Tongue (tissue), 3 donors: ENCODE measurements at places on chromosomes 2 and 18.

GRCh38 chr2:160491911-160492371 is 1.7 kb downstream of the RBMS1 start:
- peak; percentile 47 for DNase-seq

- no peak for DNase-seq
Observed at GRCh38 chr2:4217737-4218136, 514.4 kb downstream of the DCDC2C start.

DNA sequence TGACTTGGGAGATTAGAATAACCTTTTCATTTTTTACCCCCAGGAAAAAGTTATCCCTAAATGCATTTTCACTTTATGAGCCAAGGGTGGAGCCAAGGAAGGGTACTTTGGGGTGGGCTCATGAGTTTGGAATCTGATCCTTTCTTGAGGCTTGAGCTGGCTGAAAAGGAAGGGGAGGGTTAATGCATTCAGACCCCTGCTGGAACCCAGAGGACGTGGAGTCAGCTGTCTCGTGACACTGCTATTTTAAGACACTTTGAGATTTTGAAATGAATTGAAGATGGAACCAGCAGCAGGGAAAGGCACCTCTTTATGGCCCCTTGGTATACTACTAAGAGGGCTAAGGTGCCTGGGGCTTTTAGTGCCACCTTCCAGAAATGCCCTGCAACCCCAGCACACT is 90.4 kb downstream of the MARCHF4 start:
- DNase-seq: peak; percentile 19

DNA sequence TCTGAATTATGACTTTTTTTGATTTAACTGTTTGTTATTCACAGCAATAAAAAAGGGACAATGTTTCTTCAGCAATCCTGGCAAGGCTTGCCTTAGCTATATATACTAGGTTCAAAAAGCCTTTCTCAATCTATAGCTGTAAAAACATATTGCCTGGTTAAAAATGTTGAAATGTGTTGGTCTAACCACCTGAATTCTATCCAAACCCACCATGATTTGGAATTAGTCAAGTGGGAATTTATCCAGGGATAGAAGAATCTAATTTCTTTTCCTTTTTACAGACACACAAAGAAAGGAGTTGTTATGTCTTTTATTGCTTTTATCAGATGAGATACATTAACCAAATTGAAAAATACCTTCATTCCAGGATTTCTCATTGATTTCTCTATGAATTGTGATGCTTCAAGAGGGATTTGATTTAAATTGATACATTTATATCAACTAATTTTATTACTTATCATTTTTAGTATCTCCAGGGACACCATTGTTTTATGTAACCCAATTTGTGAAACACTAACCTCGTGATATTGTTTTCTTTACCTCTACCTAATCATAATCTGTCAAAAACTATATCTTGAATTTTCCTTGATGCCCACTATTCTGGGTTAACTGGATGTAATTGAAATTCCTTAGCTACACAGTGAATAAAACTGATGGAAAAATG is 88.1 kb downstream of the LRP1B start:
- DNase-seq: no peak

- DNase-seq: no peak
Observed at GRCh38 chr2:70888366-70888922, 47.3 kb upstream of the ATP6V1B1 start.

DNA sequence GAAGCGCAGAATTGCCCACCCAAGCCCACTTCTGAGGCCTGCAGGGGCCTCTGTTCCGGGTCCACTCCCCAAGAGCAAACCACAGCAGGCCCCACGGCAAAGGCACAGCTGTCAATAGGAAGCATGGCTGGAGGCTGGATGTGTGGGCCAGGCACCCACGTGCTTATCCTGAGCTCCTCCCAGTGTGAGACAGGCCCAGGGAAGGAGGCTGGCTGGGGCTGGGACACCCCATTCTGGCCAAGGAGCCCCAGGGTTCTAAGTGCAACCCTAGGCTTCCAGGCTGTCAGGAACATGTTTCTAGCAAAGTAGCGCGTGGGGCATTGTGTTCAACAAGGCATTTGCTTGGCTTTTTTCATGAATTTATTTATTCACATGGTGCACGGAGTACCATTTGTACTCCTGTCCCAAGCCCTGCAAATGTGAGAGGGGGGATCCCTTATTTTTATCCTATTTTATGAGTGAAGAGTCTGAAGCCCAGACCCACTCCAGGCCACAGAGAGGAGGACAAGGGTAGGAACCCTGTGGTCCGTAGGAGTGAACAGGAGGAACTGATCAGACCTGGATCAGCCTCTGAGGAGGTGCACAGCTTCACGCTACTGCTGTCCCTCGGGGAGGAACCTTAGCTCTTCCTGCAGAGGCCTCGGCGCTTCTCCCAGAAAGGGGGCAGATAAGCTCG is 6.1 kb upstream of the RAB17 start:
- DNase-seq: no peak

DNA sequence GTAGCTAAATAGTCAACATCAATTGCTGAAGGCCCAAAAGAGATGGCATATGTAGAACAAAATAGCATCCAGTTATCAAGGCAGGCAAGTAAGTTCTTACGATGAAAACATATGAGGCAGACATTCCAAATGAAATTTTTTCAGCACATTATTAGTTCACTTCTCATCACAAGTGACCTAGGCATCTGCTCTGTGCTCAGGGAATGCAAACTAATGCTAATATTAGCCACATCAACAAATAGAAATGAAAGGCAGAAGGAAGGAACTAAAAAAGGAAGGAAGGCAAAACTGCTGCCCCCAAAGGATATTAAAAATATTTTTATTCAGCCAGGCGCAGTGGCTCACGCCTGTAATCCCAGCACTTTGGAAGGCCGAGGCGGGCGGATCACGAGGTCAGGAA is 51.2 kb upstream of the ROCK1 start:
- DNase-seq: no peak

- no peak for DNase-seq
Observed at GRCh38 chr18:49075681-49076080, 124.9 kb upstream of the SMAD7 start.

- DNase-seq: no peak
Observed at GRCh38 chr2:127611076-127611925, 34.7 kb upstream of the GPR17 start.

DNA sequence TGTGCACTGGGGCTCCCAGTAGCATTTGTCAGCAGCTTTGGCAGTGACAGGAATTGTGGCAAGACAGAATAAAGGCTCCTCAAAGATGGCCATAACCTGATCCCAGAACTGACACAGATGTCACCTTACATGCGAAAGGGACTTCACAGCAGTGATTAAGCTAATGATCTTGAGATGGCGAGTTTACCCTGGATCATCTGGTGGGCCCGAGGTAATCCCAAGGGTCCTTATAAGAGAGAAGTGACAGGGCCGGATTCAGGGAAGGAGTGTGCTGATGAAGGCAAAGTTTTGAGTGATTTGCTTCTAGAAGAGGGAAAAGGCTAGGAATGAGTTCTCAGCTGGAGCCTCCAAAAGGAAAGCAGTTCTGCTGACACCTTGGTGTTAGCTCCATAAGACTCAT is 333.9 kb downstream of the LPIN1 start:
- no peak for DNase-seq

DNA sequence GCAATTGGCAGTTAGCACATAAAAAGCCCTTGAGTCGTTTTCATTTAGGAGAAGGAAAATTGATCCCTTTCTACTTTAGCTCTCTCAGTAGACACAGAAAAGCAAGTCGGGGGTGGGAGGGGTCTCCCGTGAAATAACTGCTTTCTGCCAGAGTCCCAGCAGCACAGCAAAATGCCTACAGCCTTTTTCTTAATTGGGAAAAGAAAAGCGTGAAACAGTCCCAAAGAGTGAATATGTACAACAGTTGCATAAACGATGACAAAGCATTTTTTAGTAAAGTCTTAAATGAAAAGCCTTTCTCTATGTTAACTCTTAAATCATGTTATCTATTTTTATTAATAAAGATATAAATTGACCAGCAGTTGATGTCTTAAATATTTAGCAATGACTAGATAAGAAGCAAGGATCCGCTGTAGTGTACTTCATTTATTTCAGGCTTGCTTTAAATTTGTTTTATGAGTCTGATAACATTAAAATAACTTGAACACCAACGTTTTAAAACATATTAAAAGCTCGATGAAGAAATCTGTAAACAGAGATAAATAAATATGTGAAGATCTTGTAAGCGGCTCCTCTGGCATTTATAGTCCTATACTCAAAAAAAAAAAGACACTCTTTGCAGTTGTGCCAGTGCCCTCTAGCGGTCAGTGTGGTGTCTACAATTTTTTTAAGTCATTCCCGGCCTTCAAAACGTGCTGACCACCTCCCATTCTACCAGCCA is 42.3 kb upstream of the ATIC start:
- peak; percentile 93 for DNase-seq

- no peak for DNase-seq
Observed at GRCh38 chr2:222926915-222927314, 66.1 kb downstream of the ACSL3 start.

DNA sequence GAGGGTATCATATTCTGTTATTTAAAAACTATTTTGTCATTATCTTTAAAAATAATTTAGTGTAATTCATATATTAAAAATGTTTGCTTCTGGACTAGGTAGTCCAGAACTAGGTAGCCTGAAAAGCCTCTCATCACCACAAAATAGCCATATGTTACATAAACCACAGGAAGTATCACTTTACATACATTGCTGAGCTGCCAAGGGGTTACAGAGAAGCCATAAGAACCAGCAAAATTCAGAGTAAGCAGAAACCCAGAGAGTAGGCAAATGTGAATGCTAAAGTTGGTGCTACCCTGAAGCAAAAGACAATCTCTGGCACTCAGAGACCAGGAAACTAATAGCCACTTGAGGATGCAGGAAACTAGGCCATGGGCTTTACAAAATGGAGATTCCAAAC is 60.9 kb downstream of the LOXHD1 start:
- DNase-seq: no peak

- peak; percentile 88 for DNase-seq
Observed at GRCh38 chr2:177758591-177759371, 313.8 kb downstream of the PDE11A start.

DNA sequence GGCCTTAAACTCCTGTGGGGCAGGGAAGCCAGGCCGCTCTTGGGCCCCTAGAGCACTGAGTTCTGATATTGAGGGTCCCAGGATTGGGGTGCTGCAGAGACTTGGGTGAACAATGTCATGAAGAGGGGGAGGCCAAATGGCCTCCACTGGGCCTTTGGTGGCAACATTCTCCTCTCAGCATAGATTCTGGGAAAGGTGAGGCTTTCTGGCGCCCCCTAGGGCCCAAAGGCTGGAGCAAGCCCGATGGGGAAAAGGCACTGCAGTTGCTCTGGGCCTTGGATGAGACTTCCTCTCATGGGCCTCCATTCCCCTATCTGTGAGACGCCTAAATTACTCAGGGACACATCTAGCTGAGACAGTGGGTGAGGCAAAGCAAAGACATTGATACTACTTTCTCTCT is 84.8 kb downstream of the ACAA2 start:
- DNase-seq: no peak

GRCh38 chr2:17791121-17791816 is 25.0 kb upstream of the MSGN1 start:
- peak; percentile 86 for DNase-seq

DNA sequence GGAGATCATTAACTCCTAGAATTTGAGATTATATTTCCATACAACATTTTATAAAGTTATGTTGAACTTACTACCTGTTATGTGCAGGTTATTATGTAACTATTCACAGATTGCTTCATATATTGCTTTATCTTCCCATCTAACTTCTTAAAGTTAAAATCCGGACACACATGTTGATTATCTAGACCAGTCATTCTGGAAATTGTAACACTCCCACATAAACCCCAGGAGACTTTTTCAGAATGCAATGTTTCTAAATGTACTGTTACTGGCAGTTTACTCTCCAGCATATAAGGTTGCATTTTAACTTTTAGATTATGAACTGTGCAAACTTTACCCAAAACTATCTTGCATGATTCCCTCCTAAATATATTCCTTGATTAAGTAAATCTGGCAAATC is 70.5 kb upstream of the FAM117B start:
- no peak for DNase-seq

GRCh38 chr18:10702206-10702605 is 176.4 kb downstream of the NAPG start:
- no peak for DNase-seq

DNA sequence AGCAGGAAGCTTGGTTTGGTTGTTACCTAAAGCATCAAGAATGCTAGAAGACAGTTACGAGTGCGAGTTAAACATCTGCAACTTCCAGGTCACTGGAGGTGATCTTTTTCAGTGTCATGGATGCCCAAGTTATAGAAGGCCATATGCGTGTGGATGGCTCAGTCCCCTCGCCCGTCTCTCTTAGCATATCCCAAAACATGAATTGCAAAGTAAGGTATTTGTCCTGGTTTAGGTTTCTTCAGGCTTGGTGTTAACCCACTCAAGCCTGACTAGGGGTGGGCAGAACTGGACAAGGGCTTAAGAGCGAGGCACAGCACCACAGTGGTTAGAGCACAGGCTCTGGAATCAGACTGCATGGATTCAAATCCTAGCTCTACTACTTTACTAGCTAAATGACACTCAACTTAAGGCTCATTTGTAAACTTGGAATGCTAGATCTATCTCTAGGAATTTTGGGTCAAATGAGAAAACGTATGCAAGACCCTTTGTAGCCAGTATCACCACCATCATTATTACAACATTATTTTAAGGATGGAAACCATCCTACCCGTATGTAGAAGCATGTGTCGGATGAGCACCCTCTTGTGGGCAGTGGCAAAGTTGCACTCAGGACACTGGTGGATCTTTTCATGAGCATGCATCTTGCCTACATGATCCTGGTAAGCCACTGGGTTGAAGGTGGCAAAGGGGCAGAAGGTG is 11.2 kb downstream of the ZNF142 start:
- DNase-seq: peak; percentile 75

DNA sequence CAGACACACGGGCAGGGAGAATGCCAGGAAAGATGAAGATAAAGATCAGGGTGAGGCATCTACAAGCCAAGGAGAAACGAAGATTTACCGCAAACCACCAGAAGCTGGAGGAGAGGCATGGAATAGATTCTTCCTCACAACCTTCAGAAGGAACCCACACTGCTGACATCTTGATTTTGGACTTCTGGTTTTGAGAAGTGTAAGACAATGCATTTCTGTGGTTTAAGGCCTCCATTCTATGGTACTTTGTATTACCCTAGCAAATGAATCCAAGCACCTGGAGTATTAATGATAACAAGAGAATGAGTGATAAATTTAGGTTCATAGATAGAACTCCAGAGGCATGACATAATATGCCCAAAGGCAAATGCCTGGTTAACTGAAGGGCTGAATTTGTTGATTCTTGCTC is 11.8 kb upstream of the FN1 start:
- no peak for DNase-seq

DNA sequence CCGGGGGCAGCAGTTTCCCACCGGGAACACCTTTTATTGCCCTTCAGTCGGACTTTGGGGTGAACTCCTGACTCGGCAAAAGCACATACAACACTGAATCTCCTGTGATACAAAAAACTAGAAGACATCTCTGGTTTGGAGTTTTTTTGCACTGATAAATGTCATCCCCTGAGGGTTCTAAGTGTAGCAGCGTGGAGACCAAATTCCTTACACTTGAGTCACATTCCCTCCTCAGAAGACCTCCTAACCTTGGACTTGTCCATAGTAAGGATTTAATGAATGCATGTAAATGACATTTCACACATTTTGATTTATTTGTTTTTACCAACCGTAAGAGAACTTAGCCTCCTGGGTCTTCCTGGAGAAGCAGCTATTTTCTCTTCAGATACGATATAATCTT is 54.0 kb upstream of the GPR45 start:
- DNase-seq: no peak

- DNase-seq: peak; percentile 53
Observed at GRCh38 chr2:119823734-119824334, 64.1 kb downstream of the PTPN4 start.
